Lower lobe of right lung (tissue), 2 donors: ENCODE measurements at places on chromosomes 13 and 19. TPM values are rescaled to one million over a fixed set of nuclear protein-coding genes. Genes with fewer than 3 reads are reported as not detected.

SOX1 gene
- not detected for total RNA-seq

DNA sequence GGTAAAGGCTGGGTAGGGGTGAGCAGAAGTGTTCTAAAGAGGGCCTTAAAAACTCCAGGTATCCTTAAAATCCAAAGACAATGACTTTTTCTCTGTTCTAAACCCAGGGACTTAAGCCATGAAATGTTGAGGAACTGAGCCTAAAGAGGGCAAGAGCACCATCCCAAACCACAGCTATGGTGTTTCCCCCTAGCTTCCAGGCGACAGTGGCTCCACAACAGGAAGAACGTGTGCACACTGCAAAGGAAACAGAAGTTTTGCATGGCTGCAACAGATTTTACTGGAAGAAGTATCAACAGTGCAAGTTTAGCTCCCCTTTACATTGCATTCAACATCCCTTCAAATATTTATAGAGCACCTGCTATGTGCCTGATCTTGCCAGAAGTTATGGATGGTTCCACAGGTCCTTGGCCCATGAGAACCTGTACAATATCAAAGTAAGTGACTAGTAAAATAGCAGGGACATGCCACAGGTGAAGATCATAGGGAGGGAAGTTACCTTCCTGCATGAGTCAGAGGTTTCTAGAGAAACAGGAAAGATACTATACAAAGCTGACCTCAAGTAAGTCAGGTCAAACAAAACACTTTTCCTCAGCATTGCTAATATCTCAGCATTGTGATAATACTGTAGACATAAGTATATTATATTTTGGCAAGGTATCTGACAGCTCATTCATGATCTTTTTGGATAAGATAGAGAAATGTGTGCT, 8.4 kb upstream of the KCTD12 start:
- no peak for DNase-seq

TMEM272 gene
- total RNA-seq, result 0.09 TPM

DNA sequence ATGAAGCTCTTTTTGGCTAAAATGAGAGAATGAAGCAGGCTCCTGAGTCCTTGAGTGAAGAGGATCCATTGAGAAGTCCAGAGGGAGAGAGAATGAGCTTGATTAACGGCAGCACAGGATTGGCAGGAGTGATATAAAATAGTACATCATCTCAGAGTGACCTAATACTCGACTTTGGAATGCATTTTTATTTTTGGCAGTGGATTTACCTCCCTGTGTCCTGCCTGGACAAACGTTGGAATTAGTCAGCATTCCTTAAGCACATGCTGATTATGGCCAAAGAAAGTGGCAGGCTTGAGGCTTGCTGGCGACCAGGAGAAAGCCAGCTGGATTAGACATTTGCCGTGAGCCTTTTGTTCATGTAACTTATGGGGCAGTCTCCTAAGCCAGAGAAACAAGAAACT, 22.9 kb downstream of the LRCH1 start:
- no peak for DNase-seq

- DNase-seq, result no peak
These were observed 17.0 kb upstream of the ZNF460 start for GRCh38 chr19:57263244-57263741.

DNA sequence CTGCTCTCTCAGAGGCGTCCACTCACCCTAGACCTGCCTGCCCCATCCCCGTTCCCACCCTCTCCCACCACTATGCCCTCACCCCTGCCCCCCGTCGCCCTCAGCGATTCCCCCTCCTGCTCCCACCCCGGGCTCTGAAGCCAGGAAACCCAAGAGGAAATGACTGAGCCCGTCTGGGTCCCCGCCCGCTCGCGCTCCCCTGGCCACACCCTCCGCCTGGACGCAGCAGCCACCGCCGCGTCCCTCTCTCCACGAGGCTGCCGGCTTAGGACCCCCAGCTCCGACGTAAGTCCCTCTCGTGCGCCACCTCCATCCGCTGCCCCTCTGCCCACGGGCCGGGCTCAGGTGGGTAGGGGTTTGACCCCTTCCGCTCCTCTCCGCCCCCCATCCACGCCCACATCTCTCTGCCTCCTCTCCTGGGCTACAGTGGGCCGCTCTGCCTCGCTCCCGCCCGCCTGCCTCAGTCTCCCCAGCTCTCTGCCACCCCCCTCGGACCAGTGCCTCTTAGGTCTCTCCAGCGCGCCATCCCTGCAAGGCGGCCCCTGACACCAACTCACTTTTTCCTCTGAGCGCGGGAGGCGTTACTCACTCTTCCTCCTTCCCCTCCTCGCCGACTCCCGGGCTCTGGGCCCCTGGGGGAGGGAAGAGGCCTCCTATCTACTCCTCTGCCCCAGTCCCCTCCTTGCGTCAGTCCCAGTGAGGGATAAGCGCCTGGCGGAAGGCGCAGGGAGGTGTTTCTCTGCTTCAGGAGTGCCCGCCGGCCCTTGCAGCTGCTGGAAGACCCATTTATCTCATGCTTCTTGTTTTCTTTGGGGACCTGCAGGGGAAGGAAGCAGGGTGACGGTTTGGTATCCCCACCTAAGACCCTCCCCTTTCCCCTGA, at the start of gene FXYD5:
Gene FXYD5, plus strand, starts transcription at position 211 of the 882 bp plus-strand sequence. CDS start 816 bp downstream, outside the sequence.
- peak; percentile 84 for DNase-seq

DNA sequence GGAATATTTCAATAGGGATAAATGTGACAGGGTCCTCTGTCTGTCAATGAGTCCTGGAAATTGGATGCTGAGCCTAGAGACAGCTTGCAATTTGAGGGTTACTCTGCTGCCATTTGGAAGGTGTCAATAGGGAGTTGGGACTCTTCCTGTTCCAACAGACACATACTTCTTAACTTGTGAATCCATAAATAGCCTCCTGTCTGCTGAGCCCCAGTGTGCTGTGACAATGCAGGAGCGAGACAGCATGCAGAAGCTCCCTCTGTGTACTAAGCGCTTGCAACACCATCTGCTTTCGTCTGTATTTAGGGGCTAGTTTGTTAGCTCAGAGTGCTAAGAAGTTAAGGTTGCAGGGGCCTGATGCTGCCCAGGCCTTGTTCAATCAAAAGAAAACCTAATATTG, 58.5 kb upstream of the GPR12 start:
- no peak for DNase-seq

GRCh38 chr19:23099966-23100365, 16.9 kb upstream of the ZNF730 start:
- no peak for DNase-seq

DNA sequence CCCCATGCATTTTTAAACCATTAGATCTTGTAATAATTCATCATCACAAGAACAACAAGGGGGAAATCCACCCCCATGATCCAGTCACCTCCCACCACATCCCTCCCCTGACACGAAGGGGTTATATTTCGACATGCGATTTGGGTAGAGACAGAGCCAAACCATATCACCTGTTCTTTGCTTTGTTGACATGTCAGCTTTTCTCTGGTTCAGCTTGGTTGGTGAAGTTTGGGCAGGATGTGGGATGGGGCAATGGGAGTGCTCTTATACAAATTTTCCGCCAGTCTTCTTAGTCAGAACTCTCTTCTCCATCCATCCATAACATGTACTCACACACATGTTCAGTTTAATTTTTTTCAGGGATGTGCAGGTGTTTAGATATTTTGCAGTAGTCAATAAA, 12.9 kb downstream of the TPP2 start:
- DNase-seq, result no peak

- DNase-seq, result no peak
These were observed 147.1 kb upstream of the SOX1 start for GRCh38 chr13:111919849-111920248.

DNA sequence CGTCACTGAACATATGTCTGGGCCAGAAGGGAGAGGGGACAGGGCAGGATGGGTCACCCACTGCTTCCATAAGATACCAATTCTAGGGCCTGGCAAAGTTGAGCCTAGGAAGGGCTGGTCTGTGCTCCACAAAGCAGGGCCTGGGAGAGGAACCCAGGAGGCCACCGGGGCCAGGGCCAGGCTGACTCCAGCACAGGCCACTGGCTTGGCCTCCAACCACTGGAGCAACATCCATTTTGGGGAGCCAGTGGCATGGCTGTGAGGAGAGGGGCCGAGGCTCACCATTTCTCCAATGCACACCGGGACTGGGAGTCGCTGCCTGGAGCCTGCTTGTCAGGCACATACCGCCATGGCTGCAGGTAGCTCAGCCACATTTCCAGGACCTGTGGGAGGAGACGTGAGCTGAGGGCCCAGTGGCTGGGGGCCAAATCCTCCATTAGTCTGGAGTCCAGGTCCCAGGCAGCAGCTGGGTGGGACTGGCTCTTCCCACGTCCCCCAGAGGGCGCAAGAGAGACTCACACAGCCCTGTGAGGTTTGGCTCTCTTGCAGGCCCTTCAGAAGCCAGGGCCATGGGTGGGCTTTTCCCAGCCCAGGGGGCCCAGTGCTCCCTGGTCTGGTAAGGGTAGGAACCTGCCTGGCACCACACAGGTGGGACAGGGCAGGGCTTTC, 27.7 kb downstream of the TUBA3C start:
- no peak for DNase-seq

- DNase-seq, result no peak
These were observed 2.6 kb upstream of the DOHH start for GRCh38 chr19:3503036-3503572.

DNA sequence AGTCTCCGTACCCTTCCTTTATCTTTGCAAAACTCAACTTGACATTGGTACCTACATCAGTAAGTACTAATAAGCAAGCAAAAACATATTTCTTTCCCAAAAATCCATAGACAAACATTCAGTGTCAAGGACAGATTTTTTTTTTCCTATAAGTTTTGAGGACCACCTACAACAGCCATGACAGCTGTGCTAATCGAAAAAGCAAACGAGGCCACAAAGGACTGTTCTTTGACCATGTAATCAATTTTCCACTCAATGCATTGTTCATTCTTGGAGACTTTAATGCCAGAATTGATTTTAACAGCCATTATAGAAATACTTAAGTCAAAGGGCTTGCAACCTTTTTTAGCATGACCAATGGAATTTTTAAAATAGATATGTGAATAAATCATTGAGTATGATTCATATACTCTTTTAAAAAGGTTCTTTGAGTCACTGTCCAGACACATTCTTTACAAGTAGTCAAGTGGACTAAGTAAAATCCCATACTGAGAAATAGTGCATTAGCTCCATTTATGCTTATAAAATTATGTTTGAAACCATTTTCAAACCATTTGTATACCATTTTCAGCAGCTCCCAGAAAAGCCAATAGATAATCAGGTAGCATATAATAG, 323.9 kb downstream of the MZT1 start:
- no peak for DNase-seq

CPB2 gene
- total RNA-seq, result 33.5 TPM

DNA sequence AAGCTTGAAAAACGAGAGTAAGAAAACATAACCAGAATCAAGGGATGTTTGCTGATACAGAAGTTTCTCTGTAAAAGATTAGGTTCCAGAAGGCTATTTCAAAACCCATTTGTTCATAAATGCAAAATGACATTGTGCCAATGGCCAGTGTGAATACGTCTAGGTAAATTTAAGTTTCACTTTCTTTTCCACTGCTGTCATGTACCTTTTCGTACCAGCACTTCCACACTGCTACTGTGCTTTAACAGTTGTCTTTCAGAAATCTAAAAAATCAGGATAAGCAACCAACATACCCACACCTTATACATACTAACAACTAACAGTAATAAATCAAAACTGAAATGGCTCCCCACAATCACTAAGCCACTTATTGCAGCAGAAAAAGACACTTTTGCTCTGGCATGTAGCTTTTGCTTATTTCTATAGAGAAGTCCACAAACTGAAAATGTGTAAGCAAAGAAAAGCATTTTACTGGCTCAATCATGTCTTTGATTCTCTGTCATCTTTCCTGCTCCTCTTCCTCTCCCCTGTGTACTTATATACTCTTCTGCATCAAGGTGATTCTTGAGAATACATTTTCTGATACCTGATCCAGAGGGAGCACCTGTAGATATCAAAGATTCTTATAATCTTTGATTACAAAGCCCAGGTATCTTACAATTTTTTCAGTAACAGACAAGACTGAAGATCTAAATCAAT, 34.3 kb downstream of the ELF1 start:
- DNase-seq, result no peak

DNA sequence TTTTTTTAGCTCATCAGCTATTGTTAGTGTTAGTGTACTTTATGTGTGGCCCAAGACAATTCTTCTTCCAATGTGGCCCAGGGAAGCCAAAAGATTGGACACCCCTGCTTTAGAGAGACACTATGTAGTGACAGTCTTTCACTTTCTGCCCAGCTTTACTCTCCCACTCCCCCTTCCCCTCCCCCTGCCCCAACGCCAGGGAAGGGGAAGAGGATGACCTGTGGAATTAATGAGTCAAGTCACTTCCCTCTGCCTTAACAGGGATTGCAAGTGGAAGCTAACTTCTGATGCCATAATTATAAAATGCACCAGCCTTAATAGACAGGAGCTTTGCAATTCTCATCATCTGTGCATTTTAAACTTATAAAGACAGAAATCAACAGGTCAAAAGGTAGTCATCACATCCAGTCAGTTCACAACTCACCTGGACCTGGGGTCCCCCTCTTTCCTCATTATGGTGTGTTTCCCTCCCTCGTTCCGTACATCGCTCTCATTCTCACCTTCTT, 1.6 kb downstream of the ZNF415 start:
- no peak for DNase-seq

GRCh38 chr19:16951529-16951928, 62.7 kb downstream of the F2RL3 start:
- no peak for DNase-seq

- DNase-seq, result no peak
These were observed 170.7 kb downstream of the DCT start for GRCh38 chr13:94308832-94309231.

FXYD7 gene
- total RNA-seq, result not detected

CLDND2 gene
- total RNA-seq, result 1.9 TPM

NLRP11 gene
- not detected for total RNA-seq

DNA sequence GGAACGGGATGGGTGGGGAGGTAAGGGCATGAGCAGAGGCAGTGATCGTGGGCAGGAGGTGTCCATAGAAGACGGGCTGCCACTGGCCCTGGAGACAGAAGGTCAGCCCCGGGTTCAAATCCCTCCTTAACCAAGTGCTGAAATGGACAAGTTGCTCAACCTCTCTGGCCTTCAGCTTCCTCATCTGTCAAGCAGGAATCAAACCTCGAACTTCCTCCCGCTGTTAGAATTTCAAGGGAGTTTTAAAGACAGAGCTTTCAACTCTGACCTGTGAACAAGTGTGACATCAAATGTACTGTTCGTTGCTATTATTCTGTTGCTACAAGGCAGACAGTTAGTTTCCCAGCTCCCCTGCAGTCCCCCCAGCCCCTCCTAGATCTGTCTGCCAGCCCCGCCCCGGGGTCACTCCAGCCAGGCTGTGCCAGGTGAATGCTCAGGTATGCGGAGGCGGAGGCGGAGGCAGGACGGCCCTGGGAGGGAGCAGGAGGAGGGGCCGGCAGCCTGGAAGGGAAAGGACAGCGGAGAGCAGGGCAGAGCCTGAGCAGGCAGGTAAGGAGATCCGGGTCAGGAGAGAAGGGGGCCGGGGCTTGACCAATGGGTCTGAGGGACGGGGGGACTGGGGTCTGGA, at the start of gene EPS8L1:
Gene EPS8L1, plus strand, starts transcription at position 499 of the 628 bp plus-strand sequence. CDS start 576 bp downstream, outside the sequence.
- DNase-seq, result peak; percentile 87

RGS9BP gene
- 2.1 TPM for total RNA-seq

- DNase-seq, result no peak
These were observed 3.5 kb downstream of the MYO9B start for GRCh38 chr19:17078920-17079709.

GRCh38 chr19:2474232-2475017, 1.5 kb upstream of the GADD45B start:
- DNase-seq, result peak; percentile 89

DNA sequence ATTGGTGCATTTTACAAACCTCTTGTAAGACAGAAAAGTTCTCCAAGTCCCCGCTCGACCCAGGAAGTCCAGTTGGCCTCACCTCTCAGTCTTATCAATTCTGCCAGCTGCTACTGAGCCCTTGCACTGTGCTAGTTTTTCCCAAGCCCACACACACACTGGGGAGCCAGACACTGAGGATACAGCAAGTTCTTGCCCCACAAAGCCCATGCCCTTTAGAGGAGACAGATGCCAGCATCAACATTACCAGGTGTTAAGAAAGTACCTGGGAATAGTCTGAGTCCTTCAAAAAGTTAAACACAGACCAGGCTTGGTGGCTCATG, 175.0 kb downstream of the PTPRS start:
- DNase-seq, result no peak
